ENCODE measurements at places on chromosomes 1 and 21.

DNA sequence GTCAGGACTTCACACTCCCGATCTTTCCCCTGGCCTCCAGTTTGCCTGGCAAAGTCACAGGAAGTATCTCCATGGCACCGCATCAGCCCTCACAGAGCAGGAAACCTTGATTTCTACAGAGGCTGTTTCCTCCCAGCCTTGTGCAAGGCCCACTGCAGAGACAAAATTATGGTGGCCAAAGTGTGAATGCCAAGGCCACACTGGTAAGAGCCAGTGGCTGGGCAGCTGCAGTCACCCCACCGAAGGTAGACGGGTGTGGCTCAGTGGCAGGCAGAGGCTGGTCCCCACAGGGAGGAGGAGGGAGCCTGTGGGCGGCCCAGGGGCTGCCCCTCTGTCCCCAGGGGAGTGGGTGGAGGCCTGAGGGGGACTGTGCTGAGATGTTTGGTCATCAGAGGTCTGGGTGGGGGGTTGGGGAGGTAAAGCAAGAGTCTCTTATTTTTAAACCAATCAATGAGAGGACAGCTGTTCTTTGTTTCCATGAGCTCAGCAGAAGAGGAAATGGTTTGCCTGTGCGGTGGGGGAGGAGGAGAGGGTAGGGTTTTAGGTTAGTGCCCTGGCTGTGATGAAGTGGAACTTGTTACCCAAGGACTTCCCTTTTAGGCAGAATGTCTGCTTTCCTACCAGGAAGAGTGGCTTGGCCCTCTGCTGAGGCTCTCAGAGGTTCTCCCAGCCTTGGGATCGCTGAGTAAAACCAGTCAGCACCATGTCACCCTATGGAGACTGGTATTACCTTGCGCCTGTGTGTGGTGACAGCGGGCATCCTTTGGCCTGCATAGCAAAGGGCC is 18.0 kb upstream of the BTG2 start:
- peak; percentile 62 for DNase-seq

GRCh38 chr1:65958561-65959350 is 166.1 kb downstream of the PDE4B start:
- DNase-seq: peak; percentile 12

- DNase-seq: peak; percentile 75
Measured at GRCh38 chr1:55215194-55216021, at the start of gene USP24. Gene USP24, minus strand, starts transcription at chr1:55215364. Its CDS starts 251 bp downstream, at chr1:55215113.

- DNase-seq: no peak
Measured at GRCh38 chr21:36163750-36164741, 7.4 kb downstream of the DOP1B start.

GRCh38 chr1:24572301-24572700 is 16.4 kb downstream of the NCMAP start:
- no peak for DNase-seq

GRCh38 chr21:35294231-35294898 is 245.3 kb upstream of the RUNX1 start:
- no peak for DNase-seq

Data from GM19239 (cell line).